ENCODE measurements at places on chromosomes 4 and X.

DNA sequence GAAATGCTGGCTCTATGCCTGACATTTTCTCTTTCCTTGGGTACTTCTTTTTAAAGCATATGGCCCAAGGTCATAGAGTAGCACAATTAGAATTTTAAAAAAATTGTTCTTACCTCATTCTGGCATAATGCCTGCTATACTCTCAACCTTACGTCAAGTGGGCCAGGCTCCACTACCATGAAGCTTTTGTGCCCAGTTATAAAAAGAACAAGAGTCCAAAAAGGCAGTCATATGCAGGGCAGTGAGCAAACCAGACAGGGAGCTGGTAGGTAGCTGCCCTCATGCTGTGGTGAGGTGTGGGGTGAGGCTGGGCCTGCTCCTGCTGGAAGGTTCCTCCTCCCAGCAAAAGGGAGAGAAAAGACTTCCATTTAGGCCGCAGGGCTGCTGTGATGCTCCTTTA, 64.4 kb upstream of the UCP1 start:
- no peak for DNase-seq

DNA sequence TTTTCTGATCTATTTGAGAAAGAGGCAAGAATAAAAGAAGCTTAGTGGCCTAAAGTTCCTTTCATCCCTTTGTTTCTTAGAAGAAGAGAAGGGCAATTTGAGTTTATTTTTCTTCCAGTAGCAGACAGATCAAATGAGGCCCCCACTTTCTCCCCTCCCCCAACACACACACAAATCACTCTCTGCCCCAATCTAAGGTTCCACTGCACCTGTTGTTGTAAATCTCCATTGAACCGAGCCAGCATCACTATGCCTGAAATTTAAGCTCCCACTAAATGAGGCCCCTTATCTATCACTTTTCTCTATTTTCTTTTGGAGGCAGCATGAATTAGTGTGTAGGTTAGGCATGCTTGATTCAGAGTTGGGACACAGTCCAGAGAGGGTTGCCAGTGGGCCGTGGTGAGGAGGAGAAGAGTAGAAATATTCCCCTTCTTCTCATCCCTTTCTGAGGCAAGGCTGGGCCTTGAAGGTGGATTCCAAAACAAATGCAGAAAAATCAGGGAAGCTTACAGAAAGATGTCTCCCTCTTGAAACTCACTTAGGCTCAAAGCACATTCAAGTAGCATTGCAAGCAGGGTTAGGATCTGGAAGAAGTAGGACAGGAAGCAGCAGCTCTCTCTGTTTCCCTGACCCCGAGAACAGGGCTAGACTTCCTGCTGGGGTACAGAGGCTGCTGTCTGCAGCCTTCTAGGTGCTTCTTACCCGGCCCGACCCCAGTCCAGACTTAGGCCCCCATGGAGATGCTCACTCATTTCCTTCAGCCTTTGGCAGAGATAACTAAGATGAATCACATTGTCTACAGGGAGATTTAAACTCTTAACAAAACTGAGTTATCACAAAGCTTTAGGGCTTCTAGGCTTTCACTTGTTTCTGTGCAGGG, 70.7 kb downstream of the RASL11B start:
- no peak for DNase-seq

GRCh38 chrX:140425712-140426395, 79.0 kb downstream of the SOX3 start:
- DNase-seq = no peak

DNA sequence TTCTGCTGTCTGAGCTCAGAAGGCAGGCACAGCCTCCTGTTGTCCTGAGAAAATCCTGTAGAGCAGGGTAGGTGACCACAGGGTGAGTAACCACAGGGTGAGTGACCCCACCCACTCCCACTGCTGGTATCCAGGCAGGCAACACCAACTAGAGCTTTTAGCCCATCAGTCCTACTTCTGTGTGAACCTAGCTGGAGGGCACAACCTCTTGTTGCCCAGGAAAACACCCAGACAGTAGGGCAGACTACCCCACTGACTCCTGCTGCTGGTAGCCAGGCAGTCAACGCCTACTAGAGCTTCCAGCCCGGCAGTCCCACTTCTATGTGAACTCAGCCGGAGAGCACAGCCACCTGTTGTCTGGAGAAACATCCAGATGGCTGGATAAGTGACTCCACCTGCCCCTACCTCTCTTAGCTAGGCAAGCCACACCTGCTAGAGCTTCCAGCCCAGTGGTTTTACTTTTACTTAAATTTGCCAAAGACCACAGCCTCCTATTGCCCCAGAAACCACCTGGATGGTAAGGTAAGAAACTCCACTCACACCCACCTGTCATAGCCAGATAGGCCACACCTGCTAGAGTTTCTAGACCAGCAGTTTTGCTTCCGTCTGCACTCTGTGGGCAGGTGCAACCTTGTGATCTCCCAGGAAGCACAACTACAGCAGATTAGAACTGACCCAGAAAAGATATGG, 371.6 kb downstream of the INPP4B start:
- DNase-seq = no peak

DNA sequence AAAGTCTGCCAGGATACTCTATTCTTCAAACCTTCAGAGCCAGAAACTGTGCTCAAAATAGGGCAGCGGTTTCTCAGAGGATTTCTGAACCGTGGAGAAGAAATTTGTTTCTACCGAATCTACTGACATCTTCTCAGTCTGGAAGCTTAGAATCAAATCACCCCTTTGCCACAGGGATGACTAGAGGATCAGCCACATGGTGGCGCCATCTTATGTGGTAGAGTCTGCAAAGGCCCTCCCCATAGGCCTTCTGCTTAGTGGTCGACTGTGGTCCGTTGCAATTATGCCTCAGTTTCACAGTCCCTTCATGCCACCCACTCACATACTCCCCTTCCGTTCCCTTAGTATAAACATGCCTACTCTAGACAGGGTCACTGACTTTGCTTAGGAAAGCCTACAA, 680.7 kb upstream of the SPANXN1 start:
- DNase-seq = peak; percentile 1

- no peak for DNase-seq
These were observed 69.5 kb downstream of the ANAPC4 start for GRCh38 chr4:25446611-25447010.

- DNase-seq = no peak
These were observed 31.8 kb downstream of the FHL1 start for GRCh38 chrX:136179133-136179532.

GRCh38 chr4:96352051-96352517, 512.2 kb downstream of the PDHA2 start:
- peak; percentile 72 for DNase-seq

GRCh38 chr4:180059216-180059881, 2183.9 kb upstream of the TENM3 start:
- DNase-seq = peak; percentile 14

DNA sequence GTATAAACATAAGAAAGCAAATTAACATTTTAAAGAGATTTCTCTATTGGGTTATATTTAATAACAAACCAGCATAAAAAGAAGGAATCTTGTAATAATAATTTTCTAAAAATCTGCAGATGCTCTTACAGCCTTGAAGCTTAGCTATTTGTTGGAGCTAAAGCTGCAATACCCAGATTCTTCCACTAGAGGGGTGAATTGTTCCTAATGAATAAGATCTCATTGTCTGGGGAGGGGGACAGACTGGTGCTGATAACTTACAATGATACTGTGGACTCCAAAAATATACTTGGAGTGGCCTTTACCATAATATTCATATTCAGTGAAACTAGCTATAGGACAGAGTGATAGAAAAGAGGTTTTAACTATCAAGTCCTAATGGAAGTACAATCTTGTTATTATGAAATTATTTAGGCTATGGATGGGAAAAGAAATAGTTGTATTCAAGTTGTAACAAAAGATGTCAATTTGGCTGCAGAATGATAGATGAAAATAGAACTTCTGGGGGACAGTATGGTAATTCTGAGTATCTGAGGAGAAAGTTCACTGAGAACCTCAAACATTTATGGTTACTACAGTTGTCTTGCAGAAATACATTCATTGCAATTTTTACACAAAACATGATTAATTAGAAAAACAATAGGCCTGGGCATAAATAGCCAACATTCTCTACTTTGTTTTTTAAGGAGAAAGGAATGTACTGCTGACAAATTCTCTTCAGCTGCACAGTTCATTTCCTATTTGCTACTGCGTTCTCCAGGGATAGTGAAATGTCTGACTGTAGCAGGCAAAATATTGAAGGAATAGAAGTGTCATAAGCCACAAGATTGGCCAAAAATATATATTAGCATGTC, 443.3 kb downstream of the GBA3 start:
- DNase-seq = peak; percentile 82

GRCh38 chr4:8248091-8248490, 21.5 kb upstream of the HTRA3 start:
- DNase-seq = no peak

DNA sequence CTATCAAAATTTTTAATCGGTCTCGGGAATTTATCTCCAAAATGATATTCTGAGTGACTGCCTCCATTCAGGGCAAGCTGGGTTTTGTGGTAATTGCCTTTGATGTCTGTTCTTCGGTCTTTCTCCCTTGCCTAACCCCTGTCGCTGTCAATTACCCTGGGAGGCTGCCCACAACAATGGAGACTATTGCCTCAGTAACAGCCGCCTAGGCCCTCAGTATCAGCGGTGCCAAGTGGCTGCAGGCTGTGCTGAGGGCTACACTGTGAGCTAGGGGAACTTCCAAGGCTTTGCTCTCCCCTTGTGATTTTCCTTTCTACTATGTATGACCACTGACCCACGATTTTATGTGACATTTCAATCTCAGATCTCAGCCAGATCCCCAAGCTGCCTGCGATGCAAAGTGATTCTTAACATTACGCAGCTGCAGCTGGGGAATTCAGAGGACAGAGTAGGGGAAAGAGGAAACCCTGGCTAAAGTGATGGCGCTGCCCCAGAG, 36.3 kb upstream of the REST start:
- peak; percentile 44 for DNase-seq

- no peak for DNase-seq
These were observed 453.3 kb upstream of the HS3ST1 start for GRCh38 chr4:11881947-11882346.

DNA sequence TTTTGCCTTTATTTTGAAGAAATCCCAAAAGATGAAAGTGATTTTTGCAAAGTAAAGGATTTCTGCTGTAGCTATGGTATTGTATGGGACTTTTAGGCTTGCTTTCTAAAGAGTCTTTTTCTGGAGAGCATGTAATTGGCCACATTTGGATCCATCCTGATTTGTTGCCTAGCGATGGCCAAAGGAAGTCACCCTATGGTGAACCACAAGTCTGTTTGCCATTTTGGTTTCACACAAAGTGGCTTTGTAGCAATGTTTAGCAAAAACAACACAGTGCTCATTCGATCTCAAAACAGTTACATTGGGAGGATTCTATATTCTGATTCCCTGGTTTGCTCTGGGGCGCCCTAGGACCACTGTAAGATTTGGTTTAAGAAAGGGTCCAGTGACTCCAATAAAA, 44.1 kb upstream of the INTS6L start:
- no peak for DNase-seq

DNA sequence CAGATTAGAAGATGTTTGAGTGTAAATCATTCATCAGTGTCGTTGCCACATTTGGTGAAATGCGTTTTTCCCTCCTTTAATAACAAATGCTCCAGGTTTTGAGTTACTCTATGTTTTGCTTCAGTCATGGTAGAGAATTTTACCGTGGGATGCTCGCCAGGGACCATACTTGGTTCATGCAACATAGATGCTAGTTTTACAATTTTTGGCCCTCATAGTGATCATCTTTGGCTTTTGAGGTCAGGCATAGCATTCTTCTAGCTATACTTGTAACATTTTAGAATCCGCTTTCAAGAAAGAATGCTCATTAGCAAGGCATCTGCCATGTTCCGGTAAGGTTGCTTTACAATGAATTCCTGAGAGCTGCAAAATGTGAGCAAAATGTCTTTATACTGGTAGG, 147.2 kb downstream of the SPCS3 start:
- no peak for DNase-seq

GRCh38 chr4:74055096-74055495, 16.6 kb upstream of the CXCL3 start:
- DNase-seq = no peak
